Epithelial cell of alveolus of lung (primary cell): ENCODE measurements at places on chromosomes 1 and 21. TPM values are rescaled to one million over a fixed set of nuclear protein-coding genes. Genes with fewer than 3 reads are reported as not detected.

Gene DTL
- 5.6 and 13.7 TPM in 2 replicates for total RNA-seq

Gene ATP1A4
- total RNA-seq: not detected in 2 replicates

Gene TTC24
- total RNA-seq: not detected in 2 replicates

Gene CTBS
- total RNA-seq: 11.9 and 21.2 TPM in 2 replicates

Gene LCE1A
- not detected in 2 replicates for total RNA-seq
